Stimulated activated CD8-positive, alpha-beta memory T cell treated with anti-CD3 and anti-CD28 coated beads, Interleukin-4, amount 100 ng/mL, for 24 hours (primary cell): ENCODE measurements at places on chromosomes 11 and 22.

GRCh38 chr11:66868082-66868725, 11.3 kb downstream of the LRFN4 start:
- DNase-seq: no peak

DNA sequence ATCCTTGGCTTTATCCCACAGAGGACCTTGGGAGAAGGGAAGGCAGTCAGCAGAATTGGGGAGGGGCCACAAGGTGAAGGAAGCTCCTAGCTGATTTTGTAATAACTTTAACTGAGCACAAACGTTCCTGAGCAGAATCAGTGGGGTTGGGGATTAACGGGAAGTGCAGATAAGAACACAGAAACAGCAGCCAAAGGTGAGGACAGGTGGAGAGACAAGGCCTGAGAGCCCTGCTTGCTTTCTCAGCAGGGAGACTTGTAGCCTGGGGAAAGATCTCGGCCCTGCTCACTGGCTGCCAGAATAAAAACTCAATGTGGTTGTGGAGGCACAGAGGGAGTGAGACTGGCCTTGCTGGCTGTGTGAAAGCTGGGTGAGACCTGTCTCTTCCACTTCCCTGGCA, 265.2 kb upstream of the FAT3 start:
- DNase-seq: no peak

DNA sequence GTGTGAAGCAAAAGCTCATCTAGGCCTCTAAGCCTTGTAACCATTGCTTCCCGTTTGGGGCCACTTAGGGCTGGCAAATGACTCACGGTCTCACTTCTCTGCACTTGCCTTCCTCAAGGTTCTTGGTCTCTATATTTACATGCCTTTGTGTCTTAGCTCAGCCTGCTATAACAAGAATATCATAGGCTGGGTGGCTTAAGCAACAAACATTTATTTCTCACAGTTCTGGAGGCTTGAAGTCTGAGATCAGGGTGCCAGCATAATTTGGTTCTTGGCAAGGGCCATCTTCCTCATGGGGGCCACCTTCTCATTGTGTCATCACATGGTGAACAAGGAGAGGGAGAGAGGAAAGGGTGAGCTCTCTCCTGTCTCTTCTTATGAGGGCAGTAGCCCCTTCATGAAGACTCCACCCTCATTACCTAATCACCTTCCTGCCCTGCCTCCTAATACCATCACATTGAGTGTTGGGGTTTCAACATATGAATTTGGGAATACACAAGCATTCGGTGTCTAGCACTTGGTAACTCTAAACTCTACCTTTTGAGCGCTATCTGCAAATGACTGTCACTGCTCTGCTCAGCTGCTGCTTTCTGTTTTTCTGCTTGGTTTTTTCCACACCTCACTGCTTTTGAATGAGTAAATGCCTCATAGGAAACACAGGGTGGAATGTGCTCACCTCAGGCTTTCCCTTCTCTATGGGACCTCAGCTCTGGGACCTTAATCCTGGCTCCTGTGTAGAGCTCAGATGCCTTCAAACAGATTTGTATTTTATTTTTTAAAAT, 16.2 kb upstream of the ME3 start:
- DNase-seq: no peak

GRCh38 chr22:21823740-21824444, 43.6 kb downstream of the MAPK1 start:
- DNase-seq: no peak

GRCh38 chr11:96197103-96197502, 145.9 kb downstream of the MAML2 start:
- DNase-seq: no peak

DNA sequence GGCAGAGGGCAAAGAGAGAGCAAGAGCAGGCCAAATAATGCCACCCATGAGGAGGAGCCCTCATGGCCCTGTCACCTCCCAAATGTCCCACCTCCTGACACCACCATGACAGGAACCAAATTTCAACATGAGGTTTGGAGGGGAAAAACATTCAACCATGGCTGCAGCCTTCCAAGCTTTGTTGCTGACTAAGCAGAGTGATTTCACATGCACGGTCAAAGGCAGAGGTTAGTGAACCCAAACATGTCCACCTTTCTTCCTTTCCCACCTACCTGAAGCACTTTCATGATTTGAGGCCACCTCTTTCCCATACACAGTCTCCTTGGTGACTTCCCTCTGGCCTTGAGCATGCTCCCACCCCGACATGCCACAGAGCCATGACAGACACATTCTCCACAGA, 89.7 kb downstream of the C11orf91 start:
- no peak for DNase-seq

GRCh38 chr11:131661132-131661531, 290.7 kb downstream of the NTM start:
- no peak for DNase-seq

DNA sequence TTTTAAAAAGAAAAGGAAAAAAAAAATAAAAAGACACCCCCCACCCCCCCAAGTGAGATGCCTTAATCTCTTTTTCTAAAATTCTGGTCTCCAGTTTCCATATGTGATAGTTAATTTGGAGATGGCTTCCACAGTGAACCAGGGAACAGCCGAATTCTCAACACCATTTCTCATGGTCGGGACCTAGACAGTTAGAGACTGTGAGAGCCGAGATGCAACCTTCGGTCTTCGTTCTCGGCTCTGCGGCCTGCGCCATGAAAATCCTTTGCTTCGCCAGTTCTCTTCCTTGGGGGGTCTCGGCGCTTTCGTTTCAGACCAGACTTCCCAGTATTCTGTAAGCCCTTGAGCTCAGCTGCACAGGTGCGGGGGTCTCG, 723 bp downstream of the CACNG2 start:
- DNase-seq: no peak

DNA sequence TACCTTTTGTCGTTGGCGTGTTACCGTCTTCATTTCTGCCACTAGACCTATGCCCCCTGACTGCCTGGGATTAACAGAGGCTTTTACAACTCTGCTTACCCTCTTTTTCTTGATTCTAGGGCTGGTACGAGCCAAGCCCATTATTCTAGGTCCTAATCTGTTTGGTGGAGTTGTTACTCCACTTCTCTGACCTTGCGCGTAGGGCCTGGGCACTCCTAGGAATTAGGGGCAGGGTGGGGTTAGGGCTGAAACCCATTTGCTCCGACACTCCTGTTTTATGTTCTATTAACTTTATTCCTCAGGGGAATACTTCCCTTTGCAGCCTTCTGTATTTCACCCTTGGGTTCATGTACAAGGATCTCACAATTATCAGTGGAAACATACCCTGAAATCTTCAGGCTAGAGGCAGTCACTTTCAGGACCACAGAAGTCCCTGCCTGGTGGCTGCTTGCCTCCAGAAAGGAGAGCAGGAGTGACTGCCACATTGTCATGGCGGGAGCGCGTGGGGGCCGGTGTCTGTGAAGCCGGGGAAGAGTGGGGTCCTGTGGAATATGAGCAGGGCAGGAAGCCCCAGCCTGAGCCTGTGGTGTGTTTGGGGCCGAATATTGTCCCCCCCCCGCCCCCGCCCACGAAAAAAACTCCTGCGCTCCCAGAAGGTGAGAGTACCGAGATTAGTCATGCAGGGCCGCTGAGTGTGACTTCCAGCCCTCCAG, 731 bp upstream of the SLC37A2 start:
- DNase-seq: no peak

DNA sequence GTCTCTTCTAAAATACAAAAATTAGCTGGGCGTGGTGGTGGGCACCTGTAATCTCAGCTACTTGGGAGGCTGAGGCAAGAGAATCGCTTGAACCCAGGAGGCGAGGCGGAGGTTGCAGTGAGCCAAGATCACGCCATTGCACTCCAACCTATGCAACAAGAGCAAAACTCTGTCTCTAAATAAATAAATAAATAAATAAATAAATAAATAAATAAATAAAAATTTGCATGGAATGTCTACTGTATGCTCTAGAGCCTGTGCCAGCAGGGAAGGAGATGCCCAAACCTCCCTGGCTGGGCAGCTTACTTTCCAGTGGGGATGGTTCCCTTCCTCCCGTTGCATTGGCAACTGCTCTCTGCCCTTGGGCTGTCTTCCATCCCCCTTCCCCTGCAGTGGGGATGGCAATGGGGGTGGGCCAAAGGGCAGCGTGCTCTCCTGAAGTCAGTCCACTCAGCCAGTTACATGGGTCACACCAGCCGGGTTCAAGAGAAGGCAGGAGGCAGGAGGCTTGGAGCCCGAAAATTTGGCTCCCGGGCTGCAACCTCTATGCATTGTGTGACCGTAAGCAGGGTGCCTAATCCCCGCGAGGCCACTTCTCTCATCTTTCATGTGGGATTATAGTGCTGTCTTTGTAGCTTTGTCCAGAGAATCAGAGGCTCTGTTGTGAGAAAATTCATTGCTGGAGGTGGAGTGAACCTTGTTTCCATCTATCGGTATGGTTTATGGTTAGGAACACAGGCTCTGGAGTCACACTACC, 1.4 kb upstream of the LRRC10B start:
- DNase-seq: no peak

DNA sequence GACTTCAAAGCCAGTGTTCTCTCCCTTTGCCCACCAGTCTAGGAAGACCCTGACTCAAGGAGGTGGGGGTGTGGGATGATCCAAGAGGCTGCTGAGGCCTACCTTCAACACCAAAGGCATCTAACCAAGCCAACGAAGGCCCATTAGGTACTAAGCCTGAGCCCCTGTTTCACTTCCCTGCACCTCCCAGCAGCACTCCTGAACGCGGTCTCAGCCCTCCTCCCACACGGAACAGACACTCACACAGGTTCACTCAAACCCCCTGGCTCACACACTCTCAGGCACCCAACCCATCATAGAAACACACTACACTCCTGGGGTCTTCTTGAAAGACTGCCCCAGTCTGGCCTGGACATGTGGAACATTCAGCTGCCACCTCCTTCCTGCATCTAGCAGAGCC, 40.7 kb downstream of the SLC22A12 start:
- no peak for DNase-seq

DNA sequence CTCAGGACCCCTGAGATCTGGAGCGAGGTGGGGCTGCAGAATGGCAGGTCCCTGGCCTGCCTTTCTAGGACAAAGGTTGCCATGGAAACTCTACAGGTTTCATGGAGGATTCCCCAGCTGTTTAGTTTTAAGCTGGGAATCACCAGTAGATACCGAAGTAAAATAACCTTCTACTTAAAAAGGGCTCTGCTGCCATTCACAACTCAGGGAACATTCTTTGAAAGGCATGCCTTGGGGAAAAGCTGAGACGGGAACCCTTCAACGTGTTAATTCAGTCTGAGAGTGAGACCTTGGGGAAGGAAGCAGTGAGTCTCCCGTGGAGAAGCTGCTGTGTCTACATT, 493.3 kb downstream of the BRD1 start:
- no peak for DNase-seq

- no peak for DNase-seq
Observed at GRCh38 chr11:64229744-64230170, 591 bp upstream of the DNAJC4 start.

GRCh38 chr11:69361048-69361447, 67.1 kb downstream of the MYEOV start:
- no peak for DNase-seq

- no peak for DNase-seq
Observed at GRCh38 chr22:47632701-47633100, 870.3 kb downstream of the TBC1D22A start.

DNA sequence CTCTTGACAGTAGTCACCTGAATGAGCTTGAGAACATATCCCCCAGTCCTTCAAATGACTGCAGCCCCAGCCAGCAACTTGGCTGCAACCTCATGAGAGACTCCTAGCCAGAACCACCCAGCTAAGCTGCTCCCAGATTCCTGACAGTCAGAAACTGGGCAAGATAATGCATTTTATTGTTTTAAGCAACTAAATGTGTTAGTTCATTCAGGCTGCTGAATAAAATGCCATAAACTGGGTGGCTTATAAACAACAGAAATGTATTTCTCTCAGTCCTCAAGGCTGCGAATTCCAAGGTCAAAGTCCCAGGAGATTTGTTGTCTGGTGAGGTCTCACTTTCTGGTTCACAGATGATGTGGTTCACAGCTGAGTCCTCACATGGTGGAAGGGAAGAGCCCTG, 5.8 kb upstream of the PAMR1 start:
- DNase-seq: no peak

- no peak for DNase-seq
Observed at GRCh38 chr11:123806249-123806648, at the start of gene OR6M1. OR6M1 (minus strand) TSS chr11:123806349; CDS start chr11:123806349, 0 bp downstream.

DNA sequence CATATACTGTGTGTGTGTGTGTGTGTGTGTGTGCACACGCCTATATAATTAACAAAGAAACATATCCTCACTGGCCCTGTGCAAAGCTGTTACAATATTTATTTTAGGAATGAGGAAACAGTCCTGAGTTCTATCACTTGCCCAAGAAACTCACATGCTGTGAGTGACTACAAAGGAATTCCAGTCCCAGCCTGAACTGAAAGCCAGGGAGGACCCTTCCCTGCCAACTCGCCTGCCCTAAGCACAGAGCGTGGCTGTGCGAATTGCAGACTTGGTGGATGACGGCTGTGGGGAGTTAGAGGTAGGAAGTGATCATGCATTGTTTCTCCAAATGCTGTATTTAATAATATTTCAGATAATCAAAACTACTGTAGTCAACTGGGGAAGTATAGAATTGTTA, 26.4 kb upstream of the CD5 start:
- no peak for DNase-seq

- no peak for DNase-seq
Observed at GRCh38 chr22:49327411-49328117, 500.1 kb downstream of the BRD1 start.

DNA sequence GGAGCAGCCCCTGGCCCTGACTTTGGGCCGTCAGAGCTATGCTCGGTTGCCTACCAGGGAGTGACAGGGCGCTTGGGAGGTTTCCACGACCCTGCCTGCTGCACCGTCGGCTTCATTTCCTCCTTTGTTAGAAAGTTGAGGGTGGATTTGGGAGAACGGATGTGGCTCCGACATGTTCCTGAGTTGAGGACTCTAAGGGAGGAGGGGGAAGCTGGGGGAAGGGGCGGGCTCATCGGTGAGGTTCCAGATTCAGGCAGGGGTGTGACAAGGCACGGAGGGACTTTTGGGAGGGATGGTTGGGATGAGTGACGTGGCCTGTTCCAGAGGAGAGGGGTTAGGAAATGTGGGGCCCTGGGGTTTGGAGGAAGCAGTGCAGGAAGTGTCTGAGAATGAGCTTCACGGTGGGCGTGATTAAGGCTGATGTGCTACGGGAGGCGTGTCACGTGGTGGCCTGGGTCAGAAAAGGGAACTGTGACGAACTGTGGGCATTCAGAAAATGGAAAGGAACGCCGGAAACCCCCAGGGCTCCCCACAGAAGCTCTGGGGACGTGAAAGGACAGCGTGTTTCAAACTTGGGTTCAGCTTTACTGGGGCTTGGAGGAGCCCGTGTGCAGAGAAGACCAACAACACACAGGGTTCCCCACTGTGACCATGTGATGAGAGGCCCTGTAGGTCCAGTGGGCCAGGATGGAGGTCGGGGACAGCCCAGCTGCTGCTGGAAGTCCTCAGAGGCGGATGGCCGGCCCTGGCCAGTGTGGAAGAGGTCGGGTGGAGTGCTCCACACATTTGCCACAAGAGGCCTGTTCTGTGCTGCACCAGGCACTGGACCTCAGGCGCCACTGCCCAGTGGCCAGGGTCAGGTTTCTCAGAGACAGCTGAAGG, 2.8 kb downstream of the PARVB start:
- DNase-seq: peak; percentile 62
